ENCODE measurements at places on chromosomes 12 and 14.

- no peak for DNase-seq
Measured at GRCh38 chr14:62206456-62206855, 444.2 kb downstream of the SNAPC1 start.

GRCh38 chr14:81625343-81625742, 91.7 kb upstream of the SEL1L start:
- no peak for DNase-seq

DNA sequence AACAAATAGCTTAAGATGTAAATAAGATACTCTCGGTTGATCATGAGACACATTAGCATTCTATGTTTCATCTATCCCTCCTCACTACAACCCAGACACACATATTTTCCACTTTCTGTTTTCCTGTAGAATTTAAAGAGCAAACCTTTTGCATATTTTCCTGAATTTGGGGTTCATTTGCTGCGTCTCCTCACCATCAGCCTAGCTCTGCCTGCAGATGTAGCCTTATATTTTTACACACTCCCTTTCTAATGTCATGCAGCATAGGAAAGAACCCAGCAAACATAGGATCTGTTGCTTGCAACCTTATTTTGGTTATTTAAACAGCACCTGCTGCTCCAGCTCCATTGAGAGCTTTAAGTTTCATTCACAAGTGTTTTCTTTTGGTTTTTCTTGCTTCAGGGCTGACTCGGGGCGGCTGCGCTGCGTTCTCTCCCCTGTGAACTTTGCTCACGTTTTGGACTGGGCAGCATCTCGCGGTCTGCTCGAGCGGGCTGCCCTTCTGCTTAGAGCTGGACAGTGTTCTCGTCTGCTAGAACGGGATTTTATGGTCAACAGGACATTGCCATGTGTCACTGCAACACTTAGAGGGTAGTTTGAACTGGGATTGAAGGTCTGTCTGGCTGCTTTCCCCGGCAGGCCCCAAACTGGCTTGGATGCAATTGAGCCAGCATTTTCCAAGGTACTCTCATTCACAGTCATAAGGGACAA, 57.8 kb upstream of the VRK1 start:
- no peak for DNase-seq

DNA sequence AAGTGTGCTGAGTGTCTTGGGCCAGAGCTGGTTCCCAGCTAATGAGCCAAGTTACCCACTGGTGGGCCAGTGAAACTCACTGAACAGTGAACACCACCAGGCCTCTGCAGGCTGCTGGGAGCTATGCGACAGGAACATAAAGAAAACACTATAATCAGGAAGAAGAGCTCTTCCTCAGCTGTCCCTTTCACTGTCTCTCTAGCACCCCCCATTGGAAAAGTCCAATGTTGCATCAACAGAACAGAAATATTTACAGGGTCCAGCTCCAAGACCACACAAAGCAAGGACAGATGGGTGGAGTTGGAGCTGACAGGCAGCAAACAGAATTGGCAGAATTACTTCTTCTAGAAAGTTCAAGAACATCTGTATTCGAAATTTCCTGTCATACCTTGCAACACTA, 903.6 kb upstream of the TMEM132C start:
- no peak for DNase-seq

GRCh38 chr12:125406131-125406530, 340.9 kb downstream of the AACS start:
- DNase-seq, result no peak

All from stimulated activated CD8-positive, alpha-beta memory T cell treated with anti-CD3 and anti-CD28 coated beads, Interleukin-7, amount 100 ng/mL, for 24 hours (primary cell).